ENCODE measurements at places on chromosomes 16 and 17.

GRCh38 chr16:10945065-10945787 lies 862 bp downstream of the CLEC16A start:
- DNase-seq = no peak

DNA sequence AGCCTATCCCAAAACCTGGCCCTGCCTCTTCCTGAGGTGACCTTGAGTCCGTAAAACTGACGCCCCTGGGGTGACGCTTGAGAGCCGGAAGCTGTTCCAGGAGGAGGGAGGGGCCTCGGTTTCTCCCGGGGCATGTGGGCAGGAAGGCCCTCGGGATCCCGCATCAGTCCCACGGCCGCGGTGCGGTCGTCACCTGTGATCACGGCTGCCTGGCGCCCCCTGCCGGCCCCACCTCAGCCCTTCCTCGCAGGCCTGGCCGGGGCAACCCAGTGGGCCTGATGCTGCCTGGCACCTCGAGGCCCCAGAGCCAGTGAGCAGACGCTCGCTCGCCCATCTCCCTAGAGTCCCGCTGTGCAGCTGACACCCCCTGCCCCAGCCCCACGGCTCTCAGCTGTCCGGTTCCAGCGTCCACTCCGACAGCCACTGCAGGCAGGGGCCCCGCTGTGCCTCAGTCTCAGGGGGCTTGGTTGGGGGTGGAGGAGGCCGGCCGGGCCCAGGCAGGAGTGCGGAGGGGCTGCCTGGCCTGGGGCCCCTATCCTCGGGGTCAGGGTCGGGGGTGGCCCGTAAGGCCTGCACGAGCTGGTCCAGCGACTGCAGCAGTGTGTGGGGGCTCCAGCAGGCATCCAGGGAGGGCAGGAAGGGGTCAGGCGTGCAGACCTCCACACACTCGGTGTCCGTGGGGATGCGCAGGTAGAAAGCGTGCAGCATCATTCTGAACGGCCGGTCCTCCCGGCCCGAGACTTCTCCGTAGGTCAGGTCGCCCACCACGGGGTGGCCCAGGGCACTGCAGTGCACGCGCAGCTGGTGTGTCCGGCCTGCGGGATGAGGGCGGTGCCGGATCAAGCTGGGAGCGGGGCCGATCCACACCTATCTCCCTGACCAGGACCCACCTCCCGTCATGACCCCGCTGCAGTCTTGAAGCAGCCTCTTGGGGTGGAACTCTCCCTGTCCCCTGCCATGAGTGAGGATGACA lies 2.3 kb downstream of the RPUSD1 start:
- peak; percentile 84 for DNase-seq

GRCh38 chr17:1908699-1909309 lies 79.0 kb downstream of the RPA1 start:
- DNase-seq = peak; percentile 52

DNA sequence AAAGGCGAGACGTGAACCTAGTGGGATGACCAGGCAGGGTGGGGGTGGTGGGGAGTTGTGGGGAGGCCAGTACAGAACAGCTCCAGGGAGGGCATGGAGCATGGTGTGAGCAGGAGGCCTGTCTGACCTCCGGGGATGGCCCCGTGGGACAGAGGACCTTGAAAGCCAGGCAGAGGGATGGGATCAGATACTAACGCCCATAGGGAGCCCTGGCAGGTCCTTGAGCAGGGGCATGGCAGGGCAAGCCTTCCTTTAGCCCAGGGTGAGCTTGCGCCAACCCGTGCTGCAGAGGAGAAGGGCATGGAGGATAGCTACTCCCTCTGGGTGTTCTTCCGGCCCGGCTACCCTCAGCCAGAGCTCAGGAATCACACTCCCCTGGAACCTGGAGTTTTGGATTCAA lies 35.3 kb downstream of the TMEM235 start:
- DNase-seq = no peak

GRCh38 chr17:15915961-15916360 lies 29.0 kb upstream of the ADORA2B start:
- no peak for DNase-seq

Measured in activated CD4-positive, alpha-beta T cell treated with anti-CD3 and anti-CD28 coated beads, Interleukin-2, amount 50 U/mL, for 48 hours (primary cell).